ENCODE measurements at places on chromosomes 1 and 21.

DNA sequence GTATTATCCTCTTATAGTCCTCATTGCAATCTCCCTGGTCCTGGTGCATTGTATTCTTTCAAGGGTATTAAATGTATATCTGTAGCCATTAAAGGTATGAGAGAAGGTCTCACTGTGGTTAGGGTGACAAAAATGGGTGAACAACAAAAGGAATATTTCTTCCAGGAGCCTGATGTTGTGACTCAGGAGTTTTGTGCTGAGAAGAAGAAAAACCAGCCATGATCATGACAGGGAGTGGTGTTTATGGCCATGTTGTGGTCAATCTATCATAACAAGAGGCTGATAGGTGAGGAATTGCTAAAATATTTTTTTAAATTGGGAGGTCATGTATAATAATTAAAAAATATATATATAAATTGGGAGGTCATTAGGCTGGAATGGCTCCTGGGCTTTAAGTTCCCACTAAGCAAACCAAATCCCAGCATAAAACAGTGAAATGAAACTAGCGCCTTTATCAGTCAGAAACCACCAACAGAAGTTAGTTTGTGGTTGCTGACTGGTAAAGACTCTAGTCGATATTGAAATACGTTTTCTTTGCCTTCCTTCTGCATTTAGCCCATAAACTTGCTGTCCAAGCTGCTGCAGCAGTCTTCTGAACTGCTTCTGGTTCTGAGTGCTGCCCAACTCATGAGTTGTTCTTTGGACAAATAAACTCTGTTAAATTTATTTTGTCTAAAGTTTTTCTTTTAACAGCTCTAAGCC lies 60.3 kb downstream of the TBX19 start:
- no peak for DNase-seq

DNA sequence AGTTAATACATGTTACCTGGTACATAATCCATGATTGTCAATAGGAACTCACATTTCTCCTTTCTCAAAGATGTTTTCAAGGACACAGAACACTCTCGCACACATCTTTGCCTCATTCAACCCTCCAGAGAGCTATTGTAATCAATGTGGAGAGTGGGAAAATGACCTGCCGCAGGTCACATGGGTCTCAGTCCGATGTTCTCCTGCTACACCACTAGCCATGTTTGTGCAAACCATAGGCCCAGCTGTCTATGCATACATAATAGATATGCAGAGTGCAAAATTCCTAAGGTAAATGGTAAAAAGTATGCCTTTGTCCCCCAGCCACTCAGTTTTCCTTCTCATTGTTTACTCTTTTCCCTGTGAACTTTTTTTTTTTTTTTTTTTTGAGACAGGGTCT lies 89.2 kb downstream of the ADSS2 start:
- no peak for DNase-seq

DNA sequence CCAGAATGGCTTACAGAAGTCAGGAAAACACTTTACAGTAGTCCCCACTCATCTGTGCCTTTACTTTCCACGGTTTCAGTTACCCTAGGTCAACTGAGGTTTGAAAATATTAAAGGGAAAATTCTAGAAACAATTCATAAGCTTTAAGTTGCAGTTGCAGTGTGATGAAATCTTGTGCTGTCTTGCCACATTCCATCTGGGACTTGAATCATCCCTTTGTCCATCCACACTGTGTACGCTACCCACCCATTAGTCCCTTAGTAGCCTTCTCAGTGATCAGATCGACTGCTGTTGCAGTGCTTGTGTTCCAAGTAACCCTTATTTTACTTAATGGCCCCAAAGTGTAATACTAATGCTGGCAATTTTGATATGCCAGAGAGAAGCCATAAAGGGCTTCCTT lies 30.5 kb downstream of the ZCCHC17 start:
- no peak for DNase-seq

GRCh38 chr1:93728480-93729131 lies 47.0 kb upstream of the BCAR3 start:
- no peak for DNase-seq

DNA sequence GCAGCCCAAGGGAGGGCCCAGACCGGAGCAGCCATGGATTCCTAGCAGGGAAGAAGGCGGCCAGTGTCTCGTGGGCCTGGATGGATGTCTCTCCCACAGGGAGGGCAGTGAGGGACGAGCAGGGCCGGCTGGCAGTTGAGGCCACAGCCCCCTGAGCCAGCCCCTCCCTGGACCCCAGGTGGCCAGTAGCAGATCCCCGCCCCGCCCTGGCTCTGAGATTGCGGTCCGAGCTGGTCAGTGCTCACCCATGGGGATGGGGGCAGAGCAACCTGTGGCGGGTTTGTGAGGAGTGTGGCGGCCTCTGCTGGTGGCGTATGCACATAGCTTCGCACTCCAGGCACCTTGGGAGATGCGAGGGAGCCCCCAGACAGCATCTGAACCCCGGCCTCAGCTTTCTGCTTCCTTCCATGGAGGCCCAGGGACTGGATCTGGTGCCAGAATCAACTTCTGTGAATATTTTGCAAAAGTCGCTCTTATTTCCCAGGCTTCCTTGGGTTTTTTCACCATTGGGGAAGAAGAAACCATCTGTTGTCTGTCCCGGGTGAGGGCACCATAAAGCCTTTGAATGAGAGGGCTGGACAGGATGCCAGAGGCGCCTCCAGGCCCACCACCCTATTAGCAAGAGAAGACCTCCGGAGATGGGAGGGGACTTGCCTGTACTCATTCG lies 8.4 kb upstream of the KCNN3 start:
- DNase-seq, result no peak

DNA sequence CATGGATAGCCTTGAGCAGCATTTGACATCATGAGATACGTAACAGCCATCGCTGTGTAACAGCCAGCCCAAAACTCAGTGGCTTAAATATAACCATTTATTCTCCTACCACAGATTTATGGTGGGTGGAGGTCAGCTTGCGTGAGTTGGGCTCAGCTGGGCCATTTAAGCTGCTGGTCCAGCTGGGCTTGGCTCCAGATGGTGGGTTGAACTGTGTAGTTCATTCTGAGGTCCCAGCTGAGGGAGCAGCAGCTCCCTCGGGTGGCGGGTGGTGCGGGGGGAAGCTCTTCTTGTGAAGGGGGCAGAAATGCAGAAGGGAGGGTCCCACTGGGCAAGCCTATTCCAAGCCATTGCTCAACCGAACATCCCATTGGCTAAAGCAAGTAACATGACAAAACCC lies 75.9 kb downstream of the IGSF21 start:
- no peak for DNase-seq

- no peak for DNase-seq
These were observed 10.4 kb downstream of the NUAK2 start for GRCh38 chr1:205310976-205311704.

DNA sequence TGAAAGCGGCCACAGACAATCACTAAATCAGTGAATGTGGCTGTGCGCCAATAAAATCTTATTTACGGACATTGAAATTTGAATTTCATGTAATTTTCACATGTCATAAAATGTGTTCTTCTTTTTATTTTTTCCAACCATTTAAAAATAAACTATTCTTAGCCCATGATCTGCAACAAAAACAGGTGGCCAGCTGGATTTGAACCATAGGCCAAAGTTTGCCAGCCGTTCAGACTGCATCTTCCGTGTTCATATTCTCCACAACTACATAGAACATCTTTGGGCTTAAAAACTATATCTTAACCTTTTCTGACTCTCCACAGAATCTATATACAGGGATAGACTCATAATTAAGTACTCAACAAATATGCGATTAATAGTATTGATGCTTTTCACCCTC lies 81.2 kb upstream of the RALGPS2 start:
- DNase-seq, result no peak

GRCh38 chr1:210688512-210689234 lies 360.0 kb downstream of the HHAT start:
- DNase-seq, result no peak

DNA sequence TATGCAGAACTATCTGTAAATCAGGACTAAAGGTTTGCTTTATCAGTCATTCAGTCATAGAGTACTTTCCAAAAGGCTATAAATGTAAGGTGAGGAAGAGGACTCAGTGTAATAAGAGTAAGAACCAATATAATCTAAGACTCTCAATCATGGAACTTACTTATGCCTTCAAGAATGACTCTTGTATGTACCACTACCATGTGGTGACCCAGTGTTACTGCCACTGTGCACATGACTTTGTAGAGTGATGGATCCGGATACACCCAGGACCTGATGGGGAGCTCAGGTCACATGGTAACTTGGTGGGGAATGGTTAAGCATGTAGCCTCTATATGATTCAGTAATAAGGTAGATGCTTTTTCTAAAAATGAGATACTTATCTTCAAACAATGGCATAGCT lies 2099.8 kb downstream of the MRPL39 start:
- no peak for DNase-seq

DNA sequence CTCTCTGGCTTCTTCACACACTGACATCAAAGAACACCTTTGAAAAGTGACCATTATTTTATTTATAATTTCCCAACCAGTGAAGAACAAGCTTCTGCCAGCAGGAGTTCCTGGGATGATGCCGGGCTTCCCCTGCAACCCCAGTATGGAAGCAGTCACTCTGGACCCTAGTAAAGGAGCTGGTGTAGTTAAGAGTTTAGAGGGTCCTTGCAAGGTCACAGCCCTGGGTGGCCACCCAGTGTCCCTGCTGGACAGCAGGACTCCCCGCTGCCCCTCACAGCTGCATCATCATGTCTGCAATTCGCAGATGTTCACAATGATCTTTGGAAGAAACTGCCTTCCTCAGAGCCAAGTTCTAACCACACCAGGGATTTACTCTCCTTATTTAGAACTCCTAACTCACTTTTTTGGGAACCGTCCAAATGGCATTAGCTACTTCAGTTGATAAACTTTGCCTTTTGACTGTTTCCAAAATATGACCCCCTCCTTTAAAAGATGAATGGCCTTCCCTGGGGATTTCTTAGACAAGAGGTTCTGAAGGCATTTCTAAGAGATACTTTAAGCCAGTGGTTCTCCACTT lies 90.6 kb downstream of the HIVEP3 start:
- DNase-seq, result no peak

- no peak for DNase-seq
These were observed 49.4 kb downstream of the PTPRF start for GRCh38 chr1:43580039-43580438.

DNA sequence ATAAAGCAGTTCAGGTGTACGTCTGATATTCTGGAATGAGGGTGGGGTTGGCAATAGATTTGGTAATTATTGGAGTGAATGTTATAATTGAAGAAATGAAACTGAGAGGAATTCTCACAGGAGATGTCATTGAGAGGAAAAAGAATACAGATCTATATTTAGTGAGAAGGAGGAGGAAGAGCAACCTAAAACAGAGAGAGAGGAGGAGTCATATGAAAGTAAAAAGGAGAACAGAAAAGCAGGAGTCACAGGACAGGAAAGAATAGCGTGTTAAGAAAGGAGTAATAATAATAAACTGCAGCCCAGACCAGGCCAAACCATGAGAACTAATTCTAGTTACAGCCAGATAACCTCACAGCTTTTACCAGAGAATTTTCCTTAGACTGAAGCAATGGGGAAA lies 62.7 kb upstream of the MROH9 start:
- no peak for DNase-seq

GRCh38 chr1:169249611-169250010 lies 118.0 kb downstream of the NME7 start:
- DNase-seq, result no peak

DNA sequence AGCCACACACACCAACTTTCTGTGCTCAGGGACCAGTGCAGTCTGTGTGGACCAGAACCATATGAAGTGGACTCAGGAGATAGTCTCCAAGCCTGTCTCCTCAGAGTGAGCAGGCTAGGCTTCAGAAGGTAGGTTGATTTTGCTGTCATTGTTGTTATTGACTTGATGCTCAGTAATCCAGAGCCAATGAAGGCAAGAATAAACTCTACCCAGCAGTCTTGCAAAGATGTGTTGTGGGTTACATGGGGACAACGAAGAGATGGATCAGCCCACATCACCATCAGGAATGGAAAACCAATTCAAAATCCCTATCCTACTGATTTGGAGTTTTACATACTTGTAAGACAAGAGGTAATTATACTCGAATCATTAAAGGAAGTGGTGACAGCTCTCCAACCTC lies 37.4 kb downstream of the PHC2 start:
- DNase-seq, result no peak

- no peak for DNase-seq
These were observed 1.1 kb downstream of the SPSB1 start for GRCh38 chr1:9293533-9294404.

DNA sequence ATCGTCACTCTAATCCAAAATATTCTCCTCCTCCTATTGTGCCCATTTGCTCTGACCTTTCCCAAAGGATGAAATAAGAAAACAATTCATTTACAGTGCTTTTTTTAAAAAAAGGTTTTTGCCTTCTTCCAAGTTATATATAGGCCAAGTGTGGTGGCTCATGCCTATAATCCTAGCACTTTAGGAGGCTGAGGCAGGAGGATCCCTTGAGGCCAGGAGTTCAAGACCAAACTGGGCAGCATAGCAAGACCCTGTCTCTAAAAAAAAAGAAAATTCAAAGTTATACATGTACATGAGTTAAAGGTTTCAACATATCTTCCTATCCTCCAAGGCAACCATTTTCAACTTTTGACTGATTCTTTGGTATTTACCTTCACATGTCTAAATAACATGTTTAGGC lies 10.1 kb upstream of the USP1 start:
- no peak for DNase-seq

DNA sequence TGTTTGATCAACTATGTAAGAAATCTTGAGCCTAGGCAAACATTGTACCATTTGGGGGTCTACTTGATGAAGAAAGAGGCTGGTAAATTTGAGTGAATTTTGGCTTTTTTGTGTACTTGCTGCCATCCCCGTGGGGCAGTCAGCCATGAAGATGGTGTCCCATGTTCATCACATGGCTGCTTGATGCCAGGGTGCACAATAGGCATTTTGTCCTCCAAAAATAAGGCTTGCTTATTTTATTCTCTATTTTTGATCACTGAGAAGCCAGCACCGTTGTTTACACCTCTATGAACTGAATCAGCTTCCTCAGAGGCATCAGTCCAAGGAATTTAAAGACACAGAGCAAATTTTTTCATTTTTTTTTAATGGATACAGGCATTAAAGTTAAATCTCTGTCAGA lies 1195.7 kb downstream of the AMY1C start:
- DNase-seq, result no peak

DNA sequence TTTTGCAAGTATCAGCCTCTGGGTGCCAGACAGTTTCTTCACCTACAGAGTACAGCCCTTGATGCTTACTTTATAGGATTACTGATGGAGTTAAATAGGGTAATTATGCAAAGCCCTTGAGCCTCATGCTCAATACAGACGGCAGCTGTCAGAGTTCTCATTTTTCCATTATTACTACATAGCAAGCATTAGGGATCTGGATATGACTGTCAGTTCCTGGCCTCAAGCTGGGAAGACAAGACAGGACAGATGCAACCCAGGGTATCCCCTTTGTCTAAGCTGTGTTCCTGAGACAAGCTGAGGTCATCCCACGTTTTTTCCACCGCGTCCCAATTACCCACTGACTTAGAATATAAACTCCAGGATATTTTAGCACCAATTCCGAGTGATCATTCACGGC lies 94.4 kb downstream of the SLC35F3 start:
- no peak for DNase-seq

- no peak for DNase-seq
These were observed 7.5 kb downstream of the CLCNKA start for GRCh38 chr1:16029288-16029687.

GRCh38 chr1:2060535-2060934 lies 10.3 kb downstream of the PRKCZ start:
- DNase-seq, result no peak

GRCh38 chr1:201049248-201049831 lies 25.8 kb upstream of the KIF21B start:
- no peak for DNase-seq
